Stimulated activated CD8-positive, alpha-beta memory T cell treated with anti-CD3 and anti-CD28 coated beads, Interleukin-4, amount 100 ng/mL, for 4 hours (primary cell): ENCODE measurements at places on chromosomes 5 and 9.

DNA sequence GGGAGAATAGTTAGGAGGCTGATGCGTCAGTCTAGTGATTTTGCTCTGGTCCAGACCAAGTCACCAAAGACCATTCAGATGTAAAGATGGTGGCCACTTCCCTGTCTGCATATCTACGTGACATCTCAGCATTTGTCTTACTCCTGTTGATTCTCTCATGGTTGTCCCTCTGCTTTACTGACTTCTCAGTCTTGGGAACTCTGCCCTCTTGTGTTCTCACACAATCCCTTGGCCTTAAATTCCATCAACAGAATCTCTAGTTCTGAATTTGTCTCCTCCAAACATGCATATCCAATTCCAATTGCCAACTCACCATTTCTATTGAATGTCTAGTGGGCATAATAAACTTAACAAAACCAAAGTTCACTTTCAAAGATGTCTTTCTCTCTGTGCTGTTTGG is 147.8 kb downstream of the SLC24A2 start:
- no peak for DNase-seq

- no peak for DNase-seq
These were observed 53.0 kb upstream of the SIMC1 start for GRCh38 chr5:176185133-176185733.

GRCh38 chr5:58183078-58183785 is 276.7 kb downstream of the PLK2 start:
- no peak for DNase-seq

- no peak for DNase-seq
These were observed 349.0 kb upstream of the TARS1 start for GRCh38 chr5:33091571-33092363.

DNA sequence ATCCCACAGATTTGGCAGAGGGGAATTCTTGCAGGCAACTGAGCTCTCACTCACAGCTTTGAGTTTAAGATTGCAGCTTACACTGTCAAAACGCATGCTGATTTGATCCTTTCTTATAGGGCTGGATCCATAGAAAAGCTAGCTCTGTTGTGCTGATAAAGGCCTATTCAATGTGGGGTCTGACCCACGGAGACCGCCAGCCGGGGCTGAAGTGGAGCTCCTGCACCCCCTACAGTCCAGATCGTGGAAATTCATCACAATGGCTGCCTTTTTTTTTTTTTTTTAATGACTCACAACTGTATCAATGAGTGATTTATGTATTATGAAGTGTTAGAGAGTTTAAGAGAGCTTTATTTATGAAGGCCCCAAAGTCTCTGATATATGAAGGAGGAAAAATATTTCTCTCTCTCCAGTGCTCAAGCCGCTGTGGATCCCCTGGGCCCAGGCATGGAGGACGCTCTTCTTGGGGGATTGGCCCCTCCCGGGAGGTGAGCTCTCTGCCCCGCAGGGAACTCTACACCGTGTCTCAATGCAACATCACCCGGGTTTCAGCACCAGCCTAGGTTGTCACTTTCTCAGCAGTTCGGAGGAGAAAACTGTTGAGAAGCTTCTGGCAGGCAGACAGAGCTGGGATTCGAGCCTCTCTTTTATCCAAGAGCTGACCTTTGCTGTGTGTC is 700.2 kb downstream of the IRX1 start:
- no peak for DNase-seq

- no peak for DNase-seq
These were observed 73.4 kb upstream of the CDH6 start for GRCh38 chr5:31119938-31120641.

DNA sequence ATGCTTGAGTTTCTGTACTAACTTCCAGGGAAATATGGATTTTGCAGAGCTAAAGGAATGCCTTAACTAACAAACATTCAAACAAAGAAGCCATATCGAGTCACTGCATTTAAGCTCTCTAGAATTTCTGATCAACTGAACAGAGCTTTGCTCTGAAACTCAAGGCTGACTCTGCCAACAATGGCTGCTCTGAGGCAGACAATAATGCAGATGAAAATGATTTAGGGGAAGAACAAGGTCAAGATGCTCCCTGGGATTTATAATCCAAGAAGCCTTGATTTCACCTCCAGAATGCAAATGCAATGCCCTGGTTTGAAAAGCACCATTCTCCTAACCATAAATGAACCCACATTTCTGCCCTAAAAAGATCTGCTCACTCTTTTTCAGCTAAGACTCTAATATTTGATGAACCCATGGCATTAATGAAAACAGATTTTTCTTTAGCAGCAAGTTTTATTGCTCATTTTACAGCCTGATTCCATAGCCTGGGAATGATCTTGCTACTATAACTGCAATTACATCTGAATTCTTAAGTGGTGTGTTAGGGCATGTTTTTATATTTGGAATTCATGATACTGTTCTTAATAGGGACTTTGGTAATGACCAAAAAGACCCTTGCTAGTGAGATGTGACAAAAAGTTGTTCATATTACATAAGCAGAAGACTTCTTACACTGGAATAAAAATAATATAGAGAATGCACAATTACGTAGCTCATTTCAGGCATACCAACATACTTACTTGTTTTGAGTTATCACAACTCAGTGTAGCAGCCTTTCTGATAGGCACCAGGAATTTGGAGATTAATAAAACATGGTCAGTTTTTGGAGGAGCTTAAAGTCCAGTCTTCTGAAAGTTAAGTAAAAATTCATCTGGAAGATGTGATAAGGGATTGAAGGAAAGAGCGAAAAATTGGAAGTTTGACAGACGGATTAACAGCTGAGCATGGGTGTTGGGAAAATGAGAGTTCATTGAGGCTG is 169.4 kb downstream of the TRPM3 start:
- no peak for DNase-seq

- DNase-seq = no peak
These were observed 15.4 kb downstream of the CDKN2AIPNL start for GRCh38 chr5:134396274-134396673.

GRCh38 chr5:78540335-78541085 is 108.1 kb downstream of the LHFPL2 start:
- DNase-seq = no peak

GRCh38 chr5:32612134-32612888 is 27.0 kb downstream of the SUB1 start:
- DNase-seq = no peak

DNA sequence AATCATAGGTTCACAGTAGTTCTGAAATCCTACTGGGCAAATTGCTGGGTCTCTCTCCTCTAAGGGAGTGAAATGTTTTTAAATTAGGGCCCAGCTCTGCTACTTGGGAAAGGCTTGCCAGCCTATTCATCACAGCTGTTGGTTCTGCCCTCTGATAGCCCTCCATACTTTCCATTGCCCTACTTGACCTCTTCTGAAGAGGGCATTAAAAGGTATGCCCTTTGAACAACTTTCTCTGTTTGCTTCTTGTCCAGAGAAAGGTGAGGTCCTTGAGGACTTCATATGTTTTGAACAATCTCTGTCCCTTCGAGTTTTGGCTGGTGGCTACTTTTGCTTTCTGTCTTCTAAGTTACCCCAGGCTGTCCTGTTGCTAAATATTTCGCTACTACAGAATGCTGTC is 62.3 kb upstream of the JAK2 start:
- DNase-seq = no peak

DNA sequence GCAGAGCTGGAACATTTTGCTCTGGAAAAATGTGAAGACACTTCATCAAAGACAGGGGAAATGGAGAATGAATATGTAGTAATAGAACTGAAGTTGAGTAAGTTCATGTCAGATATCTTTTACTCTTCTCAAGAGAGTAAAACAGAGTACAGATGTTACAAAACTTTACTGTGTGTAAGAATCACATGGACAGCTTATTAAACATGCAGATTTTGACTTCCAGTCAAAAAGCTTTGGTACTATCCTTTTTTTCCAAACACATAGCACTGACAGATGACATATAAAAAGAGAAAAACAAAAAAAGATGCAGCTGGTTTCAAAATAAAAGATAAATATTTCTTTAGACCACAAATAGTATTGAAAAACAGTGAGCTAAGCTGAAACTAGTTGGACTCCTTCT is 115.4 kb downstream of the FBN2 start:
- DNase-seq = no peak

DNA sequence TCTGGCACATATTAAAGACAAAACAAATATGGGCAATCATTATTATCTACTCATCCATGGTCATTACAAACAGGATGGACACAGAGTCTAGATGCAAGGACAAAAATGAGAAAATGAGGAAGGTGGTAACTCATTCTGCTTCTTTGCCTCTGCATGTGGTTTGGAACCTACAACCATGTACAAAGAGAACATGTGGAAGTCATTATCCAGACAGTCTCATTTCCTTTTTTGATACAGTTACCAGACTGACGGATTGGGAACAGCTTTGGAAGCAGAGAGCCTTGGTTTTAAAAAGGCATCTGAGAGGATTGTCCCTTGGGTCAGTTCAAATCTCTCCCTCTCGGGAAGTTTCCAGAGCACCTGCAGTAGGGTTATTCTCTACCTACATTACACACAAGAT is 433.4 kb upstream of the TNC start:
- no peak for DNase-seq
